ENCODE measurements at places on chromosomes 2 and 18. TPM values are rescaled to one million over a fixed set of nuclear protein-coding genes. Genes with fewer than 3 reads are reported as not detected.

DNA sequence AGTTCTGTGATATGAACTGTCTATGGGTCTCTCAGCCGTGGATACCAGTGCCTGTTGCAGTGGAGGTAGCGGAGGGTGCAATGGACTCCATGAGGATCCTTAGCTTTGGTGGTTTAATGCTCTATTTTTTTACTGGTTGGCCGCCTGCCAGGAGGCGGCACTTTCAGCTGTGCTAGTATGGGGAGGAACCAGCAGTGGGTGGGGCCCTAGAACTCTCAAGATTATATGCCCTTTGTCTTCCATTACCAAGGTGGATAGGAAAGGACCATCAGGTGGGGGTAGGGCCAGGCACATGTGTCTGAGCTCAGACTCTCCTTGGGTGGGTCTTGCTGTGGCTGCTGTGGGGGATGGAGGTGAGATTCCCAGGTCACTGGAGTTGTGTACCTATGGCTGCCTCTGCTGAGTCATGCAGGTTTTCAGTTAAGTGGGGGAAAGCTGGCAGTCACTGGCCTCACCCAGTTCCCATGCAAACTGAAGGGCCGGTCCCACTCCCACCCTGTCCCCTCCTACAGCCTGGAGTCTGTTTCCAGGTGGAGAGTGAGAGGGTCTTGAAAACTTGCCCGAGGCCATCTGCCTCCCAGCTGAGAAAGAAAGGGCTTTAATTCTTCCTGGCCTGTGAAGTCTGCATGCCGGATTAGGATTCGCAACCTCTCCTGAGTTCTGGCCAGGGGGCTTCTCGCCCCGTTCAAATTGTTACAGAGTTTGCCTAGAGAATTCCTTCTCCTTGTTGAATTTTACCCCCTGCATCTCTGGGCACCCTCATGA, 14.5 kb downstream of the KCNS3 start:
- no peaks in the 10 kb centered on the region for H3K4me1 ChIP-seq
- H3K36me3 ChIP-seq: no peaks in the 10 kb centered on the region
- no peak overlapping the region for H3K27ac ChIP-seq

GRCh38 chr2:97845818-97846217, 132.4 kb downstream of the ZAP70 start:
- no peak for DNase-seq
- H3K4me3 ChIP-seq: no peak overlapping the region
- H3K27ac ChIP-seq: no peak overlapping the region
- H3K36me3 ChIP-seq: peaks cover 27% of the 10 kb centered on the region
- H3K4me1 ChIP-seq: peaks cover 40% of the 10 kb centered on the region

- no peaks in the 10 kb centered on the region for H3K4me1 ChIP-seq
Observed at GRCh38 chr2:99660616-99661406, 171.0 kb upstream of the REV1 start.

GRCh38 chr2:20579866-20580265, 71.0 kb downstream of the HS1BP3 start:
- peak; percentile 71 for DNase-seq
- H3K27ac ChIP-seq: peak overlapping the region; percentile 83
- peaks cover 39% of the 10 kb centered on the region for H3K4me1 ChIP-seq
- no peaks in the 10 kb centered on the region for H3K27me3 ChIP-seq

DNA sequence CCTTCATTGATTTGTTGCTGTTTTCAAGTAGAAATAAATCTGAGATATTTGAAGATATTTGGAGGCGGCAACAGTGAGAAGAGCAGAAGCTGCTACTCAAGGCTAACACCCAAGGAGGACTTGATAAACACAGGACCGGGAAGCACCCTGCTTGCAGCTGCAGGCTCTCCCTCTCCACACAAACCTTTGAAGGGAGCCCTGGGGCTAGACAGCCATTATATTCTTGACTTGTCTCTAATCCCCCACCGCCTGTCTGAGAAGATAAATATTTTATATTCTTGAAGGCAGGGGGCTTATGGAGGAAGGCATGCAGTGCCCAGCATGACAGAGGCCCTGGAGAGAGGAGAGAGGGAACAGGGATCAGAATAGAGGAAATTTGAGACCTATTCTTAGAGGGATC, 50.9 kb upstream of the SMAD2 start:
- no peaks in the 10 kb centered on the region for H3K27me3 ChIP-seq
- no peaks in the 10 kb centered on the region for H3K4me1 ChIP-seq
- no peak for DNase-seq
- no peak overlapping the region for H3K27ac ChIP-seq
- H3K4me3 ChIP-seq: no peak overlapping the region
- no peaks in the 10 kb centered on the region for H3K36me3 ChIP-seq

DNA sequence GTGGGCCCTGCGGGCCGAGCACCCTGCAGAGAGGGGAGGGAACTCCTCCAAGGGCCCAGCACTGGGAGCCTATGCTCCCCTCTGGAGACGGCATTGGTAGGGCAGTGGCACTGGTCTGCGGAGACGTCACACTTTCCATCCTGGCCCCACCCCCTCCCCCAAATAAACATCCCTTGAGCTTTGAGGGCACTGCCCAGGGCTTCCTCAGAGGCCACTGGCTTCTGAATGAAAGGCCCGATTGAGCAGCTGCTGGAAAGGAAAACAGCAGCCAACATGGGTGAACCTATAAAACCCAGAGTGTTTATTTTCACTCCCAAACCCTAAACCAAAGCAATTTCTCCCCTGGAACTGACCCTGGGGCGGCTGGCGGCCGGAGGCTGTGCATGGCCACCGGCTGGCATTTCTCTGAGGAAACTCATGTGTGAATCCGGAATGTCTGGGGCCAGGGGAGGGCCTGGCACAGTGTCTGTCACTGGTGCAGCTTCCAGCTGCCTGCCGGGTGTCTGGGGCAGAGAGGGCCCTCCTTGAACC, 138.9 kb downstream of the DYSF start:
- no peak for DNase-seq
- no peak overlapping the region for H3K4me3 ChIP-seq
- no peaks in the 10 kb centered on the region for H3K27me3 ChIP-seq
- peaks cover 99% of the 10 kb centered on the region for H3K36me3 ChIP-seq

DNA sequence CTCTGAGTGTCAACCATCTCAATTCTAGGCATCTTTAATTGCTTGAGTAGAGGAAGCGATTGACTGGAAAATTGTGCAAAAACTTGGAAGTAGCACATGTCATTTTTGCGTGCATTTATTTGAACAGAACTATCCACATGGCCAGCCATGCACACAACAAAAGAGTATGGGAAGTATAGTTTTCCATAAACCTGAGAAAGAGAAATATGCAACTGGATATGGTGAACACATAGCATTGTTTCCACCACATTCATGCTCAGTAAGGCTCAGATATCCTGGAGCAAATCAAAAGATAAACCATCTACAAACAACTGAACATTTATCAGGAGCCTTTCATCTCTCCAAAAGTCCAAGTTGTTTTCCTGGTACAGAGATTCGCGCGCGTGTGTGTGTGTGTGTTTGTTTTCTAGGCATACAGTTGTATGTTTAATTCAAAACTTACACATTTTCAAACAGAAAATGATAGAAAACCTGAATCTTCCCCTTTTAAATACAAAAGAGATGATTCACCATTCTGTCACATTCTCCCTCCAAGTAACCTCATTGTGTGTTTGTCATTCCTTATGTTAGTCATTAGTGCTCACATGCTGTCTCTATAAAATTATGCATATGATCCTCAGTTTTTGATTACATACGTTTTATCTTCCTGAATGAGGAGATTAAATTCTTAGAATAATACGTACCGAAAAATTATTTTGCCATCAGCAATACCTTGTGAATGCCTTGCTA, 780.4 kb upstream of the NRXN1 start:
- no peaks in the 10 kb centered on the region for H3K36me3 ChIP-seq
- no peak for DNase-seq

GRCh38 chr18:75790796-75791195, 363.3 kb upstream of the SMIM21 start:
- H3K36me3 ChIP-seq: no peaks in the 10 kb centered on the region
- DNase-seq: no peak
- no peak overlapping the region for H3K4me3 ChIP-seq
- H3K27me3 ChIP-seq: no peaks in the 10 kb centered on the region
- no peak overlapping the region for H3K27ac ChIP-seq

DNA sequence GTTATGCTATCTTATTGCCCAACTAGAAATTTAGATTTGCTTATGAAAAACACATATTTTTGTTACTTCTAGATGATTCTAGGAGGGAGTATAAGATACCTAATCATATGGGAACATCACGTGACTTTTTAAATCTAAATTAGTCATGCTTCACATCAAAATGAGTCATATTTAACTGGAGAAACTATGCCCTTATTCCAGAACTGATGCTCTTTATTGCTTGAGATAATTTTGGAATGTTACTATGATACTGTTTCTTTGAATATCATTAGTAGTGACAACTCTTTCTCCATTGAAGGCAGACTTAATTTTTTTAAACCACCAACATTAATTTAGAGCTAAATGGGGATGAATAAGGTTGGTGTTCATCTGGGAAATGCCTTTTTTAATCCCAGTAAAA, 19.9 kb upstream of the ELAC1 start:
- no peaks in the 10 kb centered on the region for H3K4me1 ChIP-seq

DNA sequence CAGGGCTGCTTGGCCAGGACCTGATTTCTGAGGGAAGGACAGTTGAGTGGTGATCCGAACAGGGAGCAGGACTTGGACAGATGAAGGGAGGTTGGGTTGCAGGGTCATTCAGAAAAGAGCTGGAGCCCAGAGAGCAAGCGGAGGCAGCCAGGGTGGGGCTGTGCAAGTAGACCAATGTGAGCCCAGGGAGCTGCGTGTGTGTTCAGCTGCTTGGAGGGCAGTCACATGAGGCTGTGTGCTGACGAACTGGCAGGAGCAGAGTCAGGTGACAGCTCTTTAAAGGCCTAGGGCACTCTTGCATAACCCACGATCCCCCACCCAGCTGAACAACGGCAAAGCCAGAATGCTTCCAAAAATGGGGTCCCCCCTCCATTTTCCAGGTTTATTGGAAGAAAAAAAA, 4.6 kb upstream of the MLPH start:
- H3K4me3 ChIP-seq: no peak overlapping the region
- H3K4me1 ChIP-seq: peaks cover 14% of the 10 kb centered on the region
- DNase-seq: peak; percentile 64
- H3K36me3 ChIP-seq: no peaks in the 10 kb centered on the region
- no peak overlapping the region for H3K27ac ChIP-seq
- peaks cover 93% of the 10 kb centered on the region for H3K27me3 ChIP-seq

DNA sequence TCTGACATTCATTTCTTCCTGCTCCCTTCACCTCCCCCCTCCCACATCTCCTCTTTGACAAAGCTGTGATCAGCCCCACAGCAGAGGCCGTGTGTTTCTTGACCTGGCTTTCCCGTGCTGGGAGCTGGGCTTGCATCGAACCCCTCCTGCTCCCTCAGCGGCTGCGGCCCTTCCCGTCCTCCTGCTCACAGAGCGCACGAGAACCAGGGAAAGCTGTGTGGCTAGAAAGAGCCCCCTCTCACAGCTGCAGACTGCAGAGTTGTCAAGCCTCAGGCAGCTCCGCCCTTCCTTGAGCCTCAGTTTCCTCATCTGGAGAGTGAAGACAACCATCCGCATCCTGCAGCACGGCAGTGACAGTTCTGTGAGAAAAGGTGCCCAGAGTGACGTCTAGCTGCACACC, 65.7 kb upstream of the GLI2 start:
- H3K4me1 ChIP-seq: no peaks in the 10 kb centered on the region
- no peak overlapping the region for H3K4me3 ChIP-seq
- DNase-seq: no peak
- H3K27me3 ChIP-seq: peaks cover 3% of the 10 kb centered on the region
- H3K36me3 ChIP-seq: no peaks in the 10 kb centered on the region

DNA sequence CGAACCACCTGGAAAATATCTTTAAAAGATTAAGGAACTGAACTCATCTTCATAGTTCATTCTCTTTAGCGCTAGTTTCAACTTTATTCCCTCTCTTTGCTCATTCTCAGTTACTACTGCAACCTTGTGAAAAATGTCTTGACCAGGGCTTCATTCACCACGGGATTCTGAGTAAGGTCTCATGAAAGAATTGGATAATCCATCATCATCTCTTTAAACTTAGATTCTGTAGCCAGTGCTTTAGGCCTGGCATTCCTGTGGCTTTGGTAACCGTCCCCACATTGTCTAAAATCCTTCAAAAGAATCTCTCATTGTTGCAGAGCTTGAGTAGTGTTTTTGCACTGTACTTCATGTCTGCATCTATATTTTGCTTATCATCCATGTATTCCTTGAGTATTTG, 229.5 kb downstream of the ETAA1 start:
- H3K4me3 ChIP-seq: no peak overlapping the region
- H3K4me1 ChIP-seq: no peaks in the 10 kb centered on the region
- no peaks in the 10 kb centered on the region for H3K27me3 ChIP-seq
- DNase-seq: no peak

GRCh38 chr18:289026-289425, 21.2 kb upstream of the THOC1 start:
- H3K27me3 ChIP-seq: no peaks in the 10 kb centered on the region
- no peak overlapping the region for H3K27ac ChIP-seq
- H3K4me3 ChIP-seq: no peak overlapping the region

- no peaks in the 10 kb centered on the region for H3K27me3 ChIP-seq
- H3K36me3 ChIP-seq: peaks cover 6% of the 10 kb centered on the region
- no peak overlapping the region for H3K4me3 ChIP-seq
- DNase-seq: no peak
Observed at GRCh38 chr2:175937216-175937615, 64.9 kb downstream of the LNPK start.

- no peak for DNase-seq
- H3K4me1 ChIP-seq: peaks cover 6% of the 10 kb centered on the region
- no peaks in the 10 kb centered on the region for H3K36me3 ChIP-seq
- H3K4me3 ChIP-seq: no peak overlapping the region
- no peak overlapping the region for H3K27ac ChIP-seq
- H3K27me3 ChIP-seq: peaks cover 19% of the 10 kb centered on the region
Observed at GRCh38 chr2:154693741-154694340, 4.7 kb upstream of the KCNJ3 start.

GRCh38 chr2:172219201-172219600, 116.5 kb upstream of the DLX2 start:
- H3K27me3 ChIP-seq: no peaks in the 10 kb centered on the region
- no peaks in the 10 kb centered on the region for H3K36me3 ChIP-seq
- DNase-seq: no peak
- no peak overlapping the region for H3K27ac ChIP-seq
- H3K4me3 ChIP-seq: no peak overlapping the region

- no peak overlapping the region for H3K4me3 ChIP-seq
- H3K36me3 ChIP-seq: no peaks in the 10 kb centered on the region
- no peak overlapping the region for H3K27ac ChIP-seq
- H3K4me1 ChIP-seq: no peaks in the 10 kb centered on the region
Observed at GRCh38 chr2:199718074-199718473, 132.9 kb downstream of the FTCDNL1 start.

DNA sequence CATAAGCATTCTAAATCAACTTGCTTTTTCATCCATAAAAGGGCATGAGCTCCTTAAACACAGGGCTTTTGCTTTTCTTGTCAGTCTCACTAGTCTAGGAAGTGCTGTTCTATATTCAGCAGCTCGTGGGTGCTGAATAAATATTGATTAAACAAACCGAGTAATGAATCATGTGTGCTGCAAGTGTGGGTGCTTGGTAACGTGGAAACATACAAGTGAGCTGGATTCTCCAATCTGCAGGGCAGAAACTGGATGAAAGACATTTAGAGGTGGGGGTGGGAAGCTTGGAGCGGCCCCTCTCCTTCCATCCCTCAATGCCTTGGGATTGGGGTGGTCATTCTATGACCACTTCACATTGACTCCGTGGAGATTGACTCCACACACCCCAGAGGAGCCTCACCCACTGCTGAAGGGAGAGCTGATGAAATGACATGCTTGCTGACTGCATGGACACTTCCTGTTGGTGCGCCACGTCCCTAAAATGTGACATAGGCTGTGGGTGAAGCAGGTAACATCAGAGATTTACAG, 114.6 kb downstream of the DOCK10 start:
- no peaks in the 10 kb centered on the region for H3K27me3 ChIP-seq
- no peak overlapping the region for H3K4me3 ChIP-seq
- H3K36me3 ChIP-seq: no peaks in the 10 kb centered on the region

UCN gene
- total RNA-seq: 2.2 TPM

DES gene
- total RNA-seq: 17.4 TPM

MRPL30 gene
- total RNA-seq: 19.6 TPM

TNFRSF11A gene
- 3.1 TPM for total RNA-seq

B3GNT7 gene
- 11.2 TPM for total RNA-seq

KCNK3 gene
- total RNA-seq: 1.1 TPM

VWC2L gene
- not detected for total RNA-seq
